ENCODE measurements at places on chromosomes 12 and 14.
A peak's percentile ranks its signal among the peaks of the same experiment; 100 is the strongest.

- no peak for DNase-seq
Observed at GRCh38 chr14:106622200-106622745, 1095.9 kb downstream of the TMEM121 start.

- no peak for DNase-seq
Observed at GRCh38 chr12:70719071-70719470, 81.8 kb upstream of the PTPRB start.

GRCh38 chr14:76267322-76268046 is 108.5 kb upstream of the ESRRB start:
- no peak for DNase-seq

- no peak for DNase-seq
Observed at GRCh38 chr12:6823182-6824084, 1.8 kb downstream of the GPR162 start.

GRCh38 chr12:54053003-54053750 is 458 bp upstream of the HOXC4 start:
- no peak for DNase-seq

GRCh38 chr12:14696265-14696741 is at the start of gene GUCY2C:
Gene GUCY2C (minus strand): TSS chr12:14696599. CDS start chr12:14696448, 151 bp downstream.
- DNase-seq: no peak

GRCh38 chr12:80190001-80190400 is 90.7 kb downstream of the OTOGL start:
- no peak for DNase-seq

DNA sequence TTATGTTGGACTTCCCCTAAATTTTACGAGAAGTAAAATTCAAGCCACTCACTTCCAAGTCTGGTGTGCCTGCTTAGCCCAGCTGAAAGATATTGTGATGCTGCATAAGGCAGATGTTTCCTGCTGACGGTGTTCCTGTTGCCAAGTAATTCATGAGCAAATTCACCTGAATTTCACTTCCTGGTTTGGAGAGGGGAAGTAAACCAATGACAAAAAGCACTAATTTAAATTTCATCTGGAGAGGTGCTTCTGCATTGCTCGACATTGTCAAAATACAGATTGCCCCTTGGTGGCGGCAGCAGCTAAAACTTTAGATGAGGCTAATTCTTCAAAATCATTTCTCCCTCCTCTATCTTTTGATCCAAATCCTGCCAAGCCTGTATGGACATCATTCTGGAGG is 281.1 kb downstream of the AACS start:
- no peak for DNase-seq

DNA sequence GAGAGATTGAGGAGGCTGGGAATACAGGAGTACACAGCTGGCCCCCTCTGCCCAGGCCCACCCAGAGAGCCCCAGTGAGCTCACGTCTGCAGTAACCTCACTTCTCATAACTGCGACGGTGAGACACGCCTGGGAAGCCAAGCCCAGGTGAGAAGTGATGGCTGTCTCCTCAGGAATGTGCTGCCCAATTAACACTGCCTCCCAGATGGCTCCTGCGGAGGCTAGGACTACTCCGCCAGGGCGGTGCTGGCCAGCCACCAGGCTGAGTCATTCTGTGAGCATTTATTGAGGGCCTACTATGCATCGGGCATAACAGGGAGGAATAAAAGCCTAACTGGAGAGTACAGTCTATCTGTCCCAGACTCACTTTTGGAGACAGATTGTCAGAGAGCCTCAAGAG is 9.3 kb upstream of the TMEM106C start:
- no peak for DNase-seq

- no peak for DNase-seq
Observed at GRCh38 chr14:52741865-52742264, 11.9 kb downstream of the STYX start.

- no peak for DNase-seq
Observed at GRCh38 chr12:132131952-132132351, 12.2 kb downstream of the DDX51 start.

DNA sequence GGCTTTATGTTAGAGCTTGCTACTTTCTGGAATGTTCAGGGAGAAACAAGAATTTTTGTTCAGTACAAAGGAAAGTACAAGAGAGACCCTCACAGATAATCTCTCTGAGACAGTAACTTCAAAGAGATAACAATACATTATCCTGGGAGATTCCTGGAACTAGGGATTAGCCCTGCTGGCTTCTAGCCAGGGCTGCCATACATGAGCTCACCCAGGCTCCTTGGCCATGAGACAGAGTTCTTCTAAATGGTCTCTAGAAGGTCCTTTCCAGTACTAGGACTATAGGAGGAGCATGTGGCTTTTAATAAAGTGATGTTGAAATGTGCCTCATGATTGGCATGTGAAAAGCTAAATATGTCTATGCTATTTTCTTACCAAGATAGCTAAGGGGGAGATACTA is 342.5 kb downstream of the EMP1 start:
- DNase-seq: no peak

DNA sequence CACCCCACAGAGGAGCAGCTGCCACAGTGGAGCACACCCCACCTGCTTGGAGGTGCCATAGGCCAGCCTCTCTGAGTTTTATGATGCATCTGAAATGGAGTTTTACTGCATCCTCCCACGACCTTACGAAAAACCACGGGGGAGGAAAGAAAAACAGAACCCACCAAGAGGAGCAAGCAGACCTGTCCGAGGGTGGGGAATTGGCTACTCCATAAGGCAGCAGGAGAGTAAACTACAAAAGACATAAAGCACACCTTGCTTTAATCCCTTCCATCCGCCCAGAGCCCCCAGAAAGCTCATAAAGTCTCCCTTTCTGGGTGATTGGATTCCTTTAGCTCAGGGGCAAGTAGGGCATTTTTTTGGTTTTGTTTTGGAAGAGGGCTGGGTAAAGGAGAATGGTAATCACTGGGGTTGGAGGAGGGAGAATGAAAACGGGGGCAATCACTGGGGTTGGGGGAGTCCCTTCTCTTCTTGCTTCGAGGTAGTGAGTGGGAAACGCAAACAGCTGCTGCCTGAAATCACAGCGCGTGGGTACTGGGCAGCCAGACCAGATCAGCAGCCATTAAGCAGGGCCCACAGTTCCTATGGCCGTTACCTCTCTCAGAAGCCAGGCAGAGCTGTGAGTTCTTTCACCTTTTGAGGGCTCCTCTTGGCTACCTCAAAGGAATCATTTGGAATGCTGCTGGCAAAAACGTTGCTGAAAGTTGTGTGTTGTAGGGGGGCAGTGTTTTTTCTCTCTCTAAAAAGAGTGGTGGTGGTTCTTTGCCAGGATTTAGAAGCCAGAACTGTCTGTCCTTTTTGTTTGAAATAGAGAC is 433.6 kb downstream of the ZFP36L1 start:
- no peak for DNase-seq

DNA sequence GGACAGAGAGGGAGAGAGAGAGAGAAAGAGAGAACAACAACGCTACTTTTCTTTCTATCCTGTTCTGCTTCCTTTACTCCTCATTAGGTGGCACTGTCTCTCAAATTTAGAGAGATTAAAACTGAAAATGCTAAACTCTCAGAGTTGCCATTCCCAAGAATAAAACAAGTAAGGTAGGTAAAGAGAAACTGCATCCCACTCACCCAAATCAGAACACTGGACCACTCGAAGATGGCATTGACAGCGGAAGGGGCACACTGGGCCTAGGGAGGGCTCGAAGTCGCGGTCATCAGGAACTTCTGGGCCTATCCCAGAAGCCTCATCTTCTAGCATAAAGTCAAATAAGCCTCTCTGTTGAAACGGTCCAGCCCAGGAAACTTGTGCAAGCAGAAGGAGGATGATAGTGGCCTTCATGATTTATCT is 4.5 kb downstream of the DCN start:
- no peak for DNase-seq

DNA sequence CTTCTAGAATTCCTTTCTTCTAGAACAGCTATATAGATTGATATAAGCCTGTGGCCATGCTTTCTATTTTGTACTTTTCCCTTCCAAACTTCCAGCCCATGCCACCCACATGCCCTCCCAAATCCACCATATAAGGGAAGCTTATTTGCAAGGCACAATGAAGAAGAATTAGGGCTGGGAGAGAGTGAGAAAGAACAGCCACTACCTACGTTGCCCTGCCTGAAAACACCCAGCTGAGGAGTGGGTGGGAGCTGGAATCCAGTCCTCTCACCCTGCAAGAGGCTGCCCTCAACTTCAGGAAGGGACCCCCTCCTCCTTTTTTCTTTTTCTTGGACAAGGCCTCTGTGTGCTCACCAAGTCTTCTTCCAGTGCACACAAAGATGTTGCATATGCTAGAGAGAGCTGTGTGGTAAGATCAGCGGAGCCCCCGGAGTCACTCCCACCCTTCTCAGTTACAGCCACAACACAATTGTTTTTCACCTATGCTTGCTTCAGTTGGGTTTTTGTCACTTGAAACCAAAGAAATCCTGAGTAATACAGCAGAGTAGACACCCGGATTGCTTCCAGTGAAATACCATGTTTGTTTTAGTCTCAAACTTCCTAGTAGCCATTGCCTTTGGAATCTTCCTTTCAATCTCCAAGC is 38.8 kb downstream of the CDKL1 start:
- DNase-seq: no peak

- no peak for DNase-seq
Observed at GRCh38 chr14:103550451-103551337, 11.8 kb downstream of the BAG5 start.

GRCh38 chr12:47326190-47326589 is 246.4 kb upstream of the AMIGO2 start:
- no peak for DNase-seq

- no peak for DNase-seq
Observed at GRCh38 chr12:25806271-25806670, 152.2 kb upstream of the RASSF8 start.

- peak; percentile 52 for DNase-seq
Observed at GRCh38 chr12:121494093-121494787, 86.6 kb downstream of the KDM2B start.

DNA sequence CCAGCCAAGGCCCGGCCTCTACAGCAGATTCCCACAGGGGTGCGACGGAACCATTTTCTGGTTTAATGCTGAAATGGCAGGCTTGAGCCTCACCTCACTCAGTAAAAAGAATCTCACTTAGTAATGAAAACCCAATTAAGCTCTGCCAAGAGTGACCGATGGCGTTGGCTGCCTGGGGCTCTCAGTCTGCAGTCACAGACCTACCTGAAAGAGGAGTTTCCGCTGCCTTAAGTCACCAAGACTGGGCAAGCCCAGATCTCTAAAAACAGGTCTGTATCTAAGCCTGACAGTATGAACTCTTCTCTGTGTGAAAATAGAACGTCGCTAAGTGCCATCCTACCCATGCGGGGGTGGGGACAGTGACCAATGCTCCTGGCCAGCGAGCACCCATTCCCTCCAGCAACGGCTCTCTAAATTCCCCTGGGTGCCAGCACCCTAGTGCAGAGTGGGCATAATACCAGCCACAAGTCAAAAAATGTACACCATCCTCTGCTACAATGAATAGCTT is 107.3 kb downstream of the FOXN3 start:
- DNase-seq: no peak

DNA sequence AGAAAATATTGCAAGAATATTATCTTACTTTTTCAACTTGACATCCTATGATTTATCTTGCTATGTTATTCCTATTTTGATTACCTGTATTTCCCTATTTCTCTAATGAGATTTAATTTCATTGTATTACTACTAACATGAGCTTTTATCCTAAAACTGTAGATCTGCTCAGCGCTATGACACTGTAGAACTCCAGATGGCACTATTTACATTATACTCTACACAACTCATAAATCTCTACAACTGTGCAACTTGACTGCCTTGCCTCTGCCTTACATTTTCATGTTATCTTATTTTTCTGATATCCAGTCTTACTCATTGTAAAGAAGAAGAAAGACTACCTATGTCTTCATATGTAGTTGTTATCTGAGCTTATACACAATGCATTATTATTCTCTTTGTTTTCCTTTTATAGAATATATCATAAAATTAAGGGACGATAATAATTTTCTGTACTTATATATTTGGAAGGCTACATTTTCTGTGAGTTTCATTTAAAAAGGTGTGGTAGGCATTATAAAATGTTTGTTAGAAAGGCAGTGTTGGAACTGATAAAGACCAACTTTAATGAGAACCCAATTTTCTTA is 24.1 kb downstream of the NUP37 start:
- no peak for DNase-seq

DNA sequence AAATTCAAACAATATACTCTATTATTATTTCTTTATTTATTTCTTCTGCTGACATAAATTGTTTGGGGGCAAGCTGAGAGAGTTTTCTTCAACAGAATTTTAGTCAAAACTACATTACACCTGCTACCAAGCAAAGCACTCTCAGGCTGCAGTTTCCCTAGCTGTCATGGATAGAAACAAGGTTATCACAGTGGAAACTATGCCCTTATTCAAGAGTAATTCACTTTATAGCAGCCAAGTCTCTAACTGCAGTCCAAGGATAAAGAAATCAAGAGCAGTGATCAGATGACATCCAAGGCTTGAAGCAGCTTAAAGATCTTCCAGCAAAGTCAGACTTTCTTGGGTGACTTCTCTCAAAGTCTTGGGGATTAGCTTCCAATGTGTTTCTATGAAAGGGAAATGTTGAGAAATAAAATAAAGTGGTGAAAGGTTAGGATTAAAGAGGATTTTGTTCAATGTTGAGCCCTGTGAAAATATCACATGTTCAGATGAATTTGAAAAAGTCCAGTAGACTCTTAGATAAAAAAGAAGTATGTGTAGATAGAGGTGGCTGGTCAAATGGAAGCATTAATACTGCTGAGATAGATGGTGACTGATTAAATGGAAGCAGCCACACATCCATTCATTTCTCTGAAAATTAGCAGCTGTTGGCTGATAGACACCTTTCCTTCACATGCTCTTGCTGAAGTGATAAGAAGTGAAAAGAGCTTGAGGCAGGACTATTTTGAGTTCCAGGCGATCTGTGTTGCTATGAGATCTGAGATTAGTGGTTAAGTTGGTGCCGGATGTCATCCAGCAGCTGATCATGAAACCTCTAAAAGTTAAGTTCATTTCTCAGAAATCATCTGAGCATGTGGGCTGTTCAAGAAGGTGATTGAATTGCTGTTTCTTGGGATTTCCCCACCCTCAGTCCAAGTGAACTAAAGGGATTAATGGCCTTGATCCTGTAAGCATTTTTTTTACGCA is 257.8 kb upstream of the BTG1 start:
- DNase-seq: no peak

DNA sequence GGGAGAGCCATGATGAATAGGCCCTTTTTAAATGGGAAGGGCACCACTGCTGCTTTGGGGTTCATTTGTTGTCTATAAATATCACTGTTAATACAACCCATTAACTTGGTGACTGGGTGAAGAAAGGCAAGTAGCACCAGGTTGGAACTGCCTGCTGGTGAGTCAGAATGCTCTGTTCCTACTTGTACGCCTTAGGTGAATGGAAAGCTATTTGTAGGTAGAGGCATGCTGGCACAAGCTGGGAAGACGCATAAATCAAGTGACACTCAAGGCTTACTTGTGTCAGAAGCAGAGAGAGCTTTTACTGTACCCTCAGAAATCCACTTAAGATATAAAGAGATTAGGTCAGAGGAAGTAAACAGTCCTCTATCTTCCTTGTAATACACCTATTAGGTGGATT is 142.5 kb downstream of the TMX1 start:
- DNase-seq: no peak

- no peak for DNase-seq
Observed at GRCh38 chr12:66768293-66768692, 89.4 kb upstream of the GRIP1 start.

DNA sequence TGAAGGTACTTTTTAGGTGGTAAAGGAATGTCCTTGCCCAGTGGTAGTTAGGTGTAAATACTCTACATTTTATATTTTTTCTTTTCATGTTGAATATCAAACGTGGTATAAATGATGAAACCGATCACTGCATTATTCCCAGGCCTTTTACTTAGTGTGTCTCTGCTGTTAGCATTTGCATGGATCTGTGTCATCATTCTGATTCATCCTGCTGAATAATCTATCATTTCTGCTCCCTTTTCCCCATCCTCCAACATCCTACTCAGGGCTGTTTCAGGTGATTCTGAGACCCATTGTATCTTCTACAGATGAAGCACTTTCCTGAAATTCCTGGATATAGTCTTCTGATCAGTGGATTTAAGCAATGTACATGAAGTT is 61.0 kb upstream of the PTHLH start:
- no peak for DNase-seq

All from stimulated activated CD4-positive, alpha-beta T cell treated with anti-CD3 and anti-CD28 coated beads, Interleukin-12 subunit alpha, Interleukin-12 subunit beta, amount 100 ng/mL, for 24 hours (primary cell).